ENCODE measurements at places on chromosomes 7 and 10.
A peak's percentile ranks its signal among the peaks of the same experiment; 100 is the strongest.

DNA sequence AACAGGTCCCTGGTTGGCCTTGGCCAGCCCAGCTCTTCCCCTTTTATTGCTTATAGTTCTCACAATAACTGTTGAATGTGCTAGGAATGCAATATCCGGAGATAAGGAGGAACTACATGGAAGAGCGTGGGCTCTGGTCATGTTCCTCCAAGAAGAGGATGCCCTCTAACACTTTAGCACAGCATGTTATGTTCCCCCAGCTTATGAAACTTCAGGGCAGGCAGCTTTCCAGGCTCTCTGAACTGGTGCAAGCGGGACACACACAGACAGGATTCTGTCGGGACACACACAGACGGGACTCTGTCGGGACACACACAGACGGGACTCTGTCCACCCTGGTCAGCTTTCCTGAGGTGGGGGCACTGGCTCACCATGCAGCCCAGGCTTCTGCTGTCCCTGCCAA, 141.6 kb downstream of the PKD1L1 start:
- DNase-seq: no peak

GRCh38 chr10:99665304-99665703, 6.0 kb downstream of the ENTPD7 start:
- DNase-seq: no peak

DNA sequence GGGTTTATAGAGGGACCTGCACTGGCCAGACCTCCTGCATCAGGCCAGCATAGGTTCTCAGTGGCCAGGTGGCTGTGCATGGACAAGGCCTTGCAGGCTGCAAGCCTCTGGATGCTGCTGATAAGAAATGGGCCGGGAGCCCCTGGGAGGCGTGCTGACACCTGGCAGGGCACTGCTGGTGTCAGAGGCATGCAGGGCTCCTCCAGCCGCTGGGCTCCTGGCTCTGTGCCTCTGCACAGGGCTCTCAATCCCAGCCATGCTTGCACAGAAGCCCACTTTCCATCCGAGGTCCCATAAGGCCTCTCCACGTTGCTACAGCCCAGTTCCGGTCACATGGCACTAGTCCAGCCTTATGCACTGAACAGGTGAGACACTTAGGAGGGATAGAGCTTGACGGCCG, 27.3 kb downstream of the ANTXRL start:
- DNase-seq: no peak

DNA sequence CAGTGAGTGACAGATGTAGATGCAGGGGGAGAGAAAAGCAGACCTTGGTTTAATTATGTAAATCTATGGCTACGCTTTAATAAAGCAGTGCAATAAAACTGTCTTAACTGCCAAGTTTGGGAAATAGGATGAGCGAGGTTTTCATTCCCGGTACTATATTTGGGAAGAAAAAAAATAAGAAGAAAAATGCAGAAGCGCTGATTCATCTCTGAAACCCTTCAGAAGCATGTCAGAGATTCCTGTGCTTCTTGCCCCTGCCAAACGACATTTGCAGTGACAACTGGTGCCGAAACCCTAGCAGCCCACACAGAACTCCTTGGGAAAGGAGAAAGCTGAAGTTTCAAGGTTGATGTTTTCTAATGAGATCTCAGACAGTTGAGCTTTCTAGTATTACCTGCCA, 380.7 kb downstream of the REEP3 start:
- DNase-seq: no peak

DNA sequence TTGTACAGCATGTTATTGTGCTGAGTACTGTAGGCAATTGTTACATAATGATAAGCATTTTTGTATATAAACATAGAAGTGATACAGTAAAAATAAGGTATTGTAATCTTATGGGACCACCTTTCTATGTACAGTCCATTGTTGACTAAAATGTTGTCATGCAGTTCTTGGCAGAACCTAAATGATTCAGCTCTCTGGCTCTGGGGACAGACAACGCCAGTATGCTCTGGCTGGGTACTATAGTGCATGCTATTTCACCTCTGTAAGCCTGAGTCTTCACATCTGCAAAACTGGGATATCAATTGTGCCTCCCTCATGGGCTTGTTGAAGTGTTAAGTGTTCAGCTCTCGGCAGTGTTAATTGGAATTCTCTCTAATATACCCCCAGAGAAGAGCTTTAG, 674.3 kb downstream of the INHBA start:
- DNase-seq: no peak

GRCh38 chr10:2786251-2786650, 281.1 kb upstream of the PFKP start:
- no peak for DNase-seq

GRCh38 chr10:74585231-74586087, 240.9 kb upstream of the KAT6B start:
- DNase-seq: peak; percentile 21

DNA sequence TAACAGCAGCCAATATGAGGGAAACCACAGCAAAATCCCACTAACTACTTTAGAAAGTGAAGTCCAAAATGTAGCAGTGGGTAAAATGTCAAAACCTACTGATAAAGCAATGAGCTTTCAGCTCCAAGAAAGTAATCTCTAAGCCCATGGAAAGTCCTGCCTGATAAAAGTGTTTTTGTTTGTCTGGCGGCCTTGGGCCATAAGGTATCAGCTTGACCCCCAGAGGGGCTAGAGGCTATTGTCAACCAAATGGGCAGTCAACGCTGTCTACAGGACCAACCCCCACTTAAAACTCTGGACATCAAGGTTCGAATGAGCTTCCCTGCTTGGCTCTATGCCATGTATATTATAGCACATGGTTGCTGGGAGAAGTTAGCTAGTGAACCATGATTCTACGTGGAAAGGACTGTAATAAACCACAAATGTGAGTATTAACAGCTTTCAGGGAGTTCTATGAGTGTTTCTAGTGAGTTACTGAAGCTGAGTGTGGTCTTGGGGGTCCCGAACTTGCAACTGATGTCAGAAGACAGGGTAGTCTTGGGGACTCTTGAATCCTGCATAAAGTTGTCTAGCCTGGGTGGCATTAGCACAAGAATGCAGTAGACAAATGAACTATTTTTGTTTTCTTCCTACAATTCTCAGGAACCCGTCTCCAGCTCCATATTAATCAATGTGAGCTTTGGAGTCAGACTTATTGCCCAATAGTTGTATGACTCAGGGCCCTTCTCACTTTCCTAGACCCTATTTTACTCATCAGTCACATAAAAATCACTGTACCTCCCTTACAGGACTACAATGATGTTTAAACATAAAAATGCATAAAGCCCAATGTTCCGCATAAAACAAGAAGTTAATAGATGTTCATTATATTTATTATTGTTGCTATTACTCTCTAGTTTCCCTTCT, 164.9 kb downstream of the DGKI start:
- DNase-seq: no peak

DNA sequence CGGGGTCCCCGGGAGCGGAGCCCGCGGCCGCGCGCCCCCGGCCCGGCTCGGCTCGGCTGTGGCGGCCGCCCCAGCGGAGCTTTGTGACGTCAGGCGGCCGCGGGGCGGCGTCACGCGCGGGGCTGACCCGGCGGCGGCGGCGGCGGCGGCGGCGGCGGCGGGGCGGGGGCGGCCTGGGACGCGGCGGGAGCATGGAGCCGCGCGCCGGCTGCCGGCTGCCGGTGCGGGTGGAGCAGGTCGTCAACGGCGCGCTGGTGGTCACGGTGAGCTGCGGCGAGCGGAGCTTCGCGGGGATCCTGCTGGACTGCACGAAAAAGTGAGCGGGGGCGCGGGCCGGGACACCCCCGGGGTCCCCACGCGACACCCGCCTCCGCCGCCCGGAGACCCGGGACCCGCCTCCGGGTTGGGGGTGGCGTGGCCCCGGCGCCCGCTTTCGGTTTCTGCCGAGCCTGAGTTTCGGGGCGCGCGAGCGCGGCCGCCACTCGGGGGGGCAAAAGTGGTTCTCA, at the start of gene PWWP2B:
Gene PWWP2B, plus strand, starts transcription at position 165 of the 506 bp plus-strand sequence. Its CDS starts 27 bp downstream, at position 192.
- no peak for DNase-seq
